Stimulated activated naive CD8-positive, alpha-beta T cell treated with anti-CD3 and anti-CD28 coated beads, Interleukin-15, Interleukin-2, amounts not matched to agents 100 U/mL and 50 U/mL, for 24 hours (primary cell): ENCODE measurements at places on chromosomes 16 and 17.

DNA sequence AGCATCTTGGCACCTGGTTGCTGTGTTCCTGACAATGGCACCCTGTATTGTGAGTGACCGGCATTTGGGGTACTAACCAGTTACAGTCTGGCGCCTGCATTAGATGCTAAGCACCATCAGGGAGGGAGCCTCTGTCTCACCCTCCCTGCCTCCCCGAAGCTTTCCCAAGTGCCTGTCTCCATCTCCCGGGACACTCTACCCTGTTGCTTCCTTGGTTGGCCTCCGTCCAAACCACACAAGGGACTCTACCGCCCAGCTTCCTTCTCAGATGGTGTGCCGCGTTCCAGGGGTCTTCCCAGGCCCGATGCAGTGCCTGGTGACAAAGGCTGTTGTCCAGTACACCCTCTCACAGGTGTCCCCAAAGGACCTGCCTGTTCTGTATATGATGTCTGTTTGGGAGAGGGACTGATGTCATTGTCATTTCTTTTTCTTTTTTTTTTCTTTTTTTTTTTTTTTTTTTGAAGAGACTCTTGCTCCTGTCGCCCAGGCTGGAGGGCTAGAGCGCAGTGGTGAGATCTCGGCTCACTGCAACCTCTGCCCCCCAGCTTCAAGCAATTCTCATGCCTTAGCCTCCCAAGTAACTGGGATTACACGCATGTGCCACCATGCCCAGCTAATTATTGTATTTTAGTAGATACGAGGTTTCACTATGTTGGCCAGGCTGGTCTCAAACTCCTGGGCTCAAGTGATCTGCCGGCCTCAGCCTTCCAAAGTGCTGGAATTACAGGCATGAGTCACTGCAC lies 6.7 kb downstream of the SNN start:
- DNase-seq, result no peak

- DNase-seq, result no peak
These were observed 17.2 kb downstream of the MNT start for GRCh38 chr17:2383628-2384167.

DNA sequence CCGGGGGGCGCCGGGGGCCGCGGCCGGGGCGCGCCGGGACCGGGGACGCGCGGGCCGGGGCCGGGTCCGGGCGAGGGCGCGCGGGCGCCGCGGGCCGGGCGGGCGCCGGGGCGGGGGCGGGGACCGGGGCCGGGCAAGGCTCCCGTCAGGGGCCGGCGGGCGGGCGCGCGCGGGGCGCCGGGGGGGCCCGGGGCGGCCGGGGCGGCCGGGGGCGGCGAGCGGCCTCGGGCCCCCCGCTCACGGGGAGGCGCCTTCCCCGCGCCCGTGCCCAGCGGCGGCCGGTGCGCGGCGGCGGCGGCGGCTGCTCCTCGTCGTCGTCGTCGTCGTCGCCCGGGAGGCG lies 563 bp downstream of the ZCCHC14 start:
- DNase-seq, result peak; percentile 10

GRCh38 chr16:85849388-85849787 lies 49.6 kb upstream of the IRF8 start:
- no peak for DNase-seq

- DNase-seq, result peak; percentile 65
These were observed 24.3 kb upstream of the KRT20 start for GRCh38 chr17:40909351-40909750.

DNA sequence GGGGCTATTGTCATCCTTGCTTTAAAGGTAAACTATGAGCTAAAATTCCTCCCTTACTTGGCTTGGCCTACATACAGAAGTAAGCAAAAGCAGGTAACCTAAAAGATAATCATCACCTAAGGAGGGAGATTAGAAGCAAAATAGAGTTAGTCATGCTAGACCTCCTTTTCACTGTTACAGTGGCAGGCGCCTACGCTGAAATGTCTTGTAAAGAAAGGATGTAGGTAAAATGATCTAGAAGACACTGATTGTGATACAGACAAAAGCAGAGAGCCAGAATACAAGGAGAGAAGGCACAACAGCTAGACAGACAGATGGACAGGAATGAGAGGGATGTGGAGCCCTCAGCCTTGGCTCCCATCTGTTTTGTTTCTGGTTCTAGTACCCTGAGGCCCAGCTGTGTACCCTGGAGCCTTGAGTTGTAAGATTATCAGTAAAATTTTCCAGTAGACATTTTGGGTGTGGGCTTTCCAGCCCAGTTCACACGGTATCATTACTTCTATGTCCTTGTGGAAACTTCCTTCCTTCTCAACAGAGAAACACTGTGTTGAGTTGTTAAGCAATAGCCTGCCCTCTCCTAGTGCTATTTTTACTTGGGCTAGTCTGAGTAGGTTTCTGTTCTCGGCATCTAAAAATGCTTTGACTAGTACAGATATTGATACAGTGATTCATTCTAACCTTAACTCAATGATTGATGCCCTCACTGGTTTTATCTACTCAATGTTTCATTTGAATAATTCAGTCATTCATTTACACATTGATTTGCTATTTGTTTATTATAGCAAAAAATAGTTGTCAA lies 7.7 kb upstream of the C16orf78 start:
- no peak for DNase-seq

DNA sequence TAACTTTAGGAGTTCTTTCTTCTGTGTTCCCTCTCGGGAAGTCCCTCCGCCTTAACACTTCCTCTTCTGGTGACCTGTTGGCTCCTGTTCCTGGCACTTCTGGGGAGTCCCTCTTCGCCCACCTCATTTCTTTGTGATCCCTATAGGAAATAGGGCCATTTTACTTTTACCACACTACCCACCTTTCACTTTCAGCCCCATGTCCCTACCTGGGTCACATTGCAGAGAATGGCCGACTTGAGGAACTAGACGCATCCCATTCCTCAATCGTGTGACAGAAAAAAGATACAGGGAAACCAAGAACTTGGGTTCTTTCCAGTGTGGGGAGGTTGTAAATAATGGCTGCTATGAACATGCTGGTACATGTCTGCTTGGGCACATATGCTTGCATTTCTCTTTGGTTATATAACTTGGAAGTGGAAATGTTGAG lies 6.6 kb downstream of the IL21R start:
- peak; percentile 53 for DNase-seq

DNA sequence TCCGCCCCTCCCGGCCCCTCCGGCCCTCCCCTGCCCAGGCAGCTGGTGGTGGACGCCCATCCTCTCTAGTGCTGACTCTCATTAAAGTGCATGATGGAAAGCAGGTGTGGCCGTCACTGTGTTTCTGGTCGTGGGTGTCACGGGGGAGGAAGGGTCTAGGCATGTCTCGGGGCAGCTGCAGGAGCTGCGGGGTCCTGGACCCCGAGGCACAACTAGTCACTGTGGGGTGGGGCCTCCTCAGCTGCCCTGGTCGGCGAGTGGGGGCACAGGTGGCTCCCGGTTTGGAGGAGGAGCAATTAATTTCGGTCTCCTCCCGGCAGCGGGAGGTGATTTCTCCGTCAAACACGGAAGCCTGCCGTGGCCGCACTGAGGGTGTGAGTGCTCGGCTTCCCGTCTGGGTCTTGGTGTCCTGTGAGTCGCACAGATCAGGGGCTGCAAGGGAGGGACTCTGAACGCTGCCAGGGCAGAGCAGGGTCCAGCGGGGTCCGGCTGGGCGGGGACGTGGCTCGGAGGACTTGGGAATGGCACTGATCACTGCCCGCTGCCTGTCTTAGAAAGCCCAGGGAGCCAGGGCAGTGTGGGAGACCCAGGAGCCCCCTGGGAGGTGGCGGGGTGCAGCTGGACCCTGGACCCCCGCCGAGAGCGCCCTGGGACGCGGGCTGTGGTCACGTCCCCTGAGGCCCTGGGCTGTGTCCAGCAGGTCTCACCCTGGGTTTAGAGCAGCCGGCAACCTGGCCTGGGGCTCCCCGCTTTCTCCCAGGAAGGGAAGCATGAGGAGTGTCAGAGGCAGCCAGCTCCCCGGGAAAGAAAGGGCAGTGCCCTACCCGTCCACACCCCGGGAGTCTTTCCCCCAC lies 3.3 kb downstream of the TPSD1 start:
- no peak for DNase-seq
